Cortex of kidney (tissue), 1 donor: ENCODE measurements at places on chromosomes 5 and 9.

DNA sequence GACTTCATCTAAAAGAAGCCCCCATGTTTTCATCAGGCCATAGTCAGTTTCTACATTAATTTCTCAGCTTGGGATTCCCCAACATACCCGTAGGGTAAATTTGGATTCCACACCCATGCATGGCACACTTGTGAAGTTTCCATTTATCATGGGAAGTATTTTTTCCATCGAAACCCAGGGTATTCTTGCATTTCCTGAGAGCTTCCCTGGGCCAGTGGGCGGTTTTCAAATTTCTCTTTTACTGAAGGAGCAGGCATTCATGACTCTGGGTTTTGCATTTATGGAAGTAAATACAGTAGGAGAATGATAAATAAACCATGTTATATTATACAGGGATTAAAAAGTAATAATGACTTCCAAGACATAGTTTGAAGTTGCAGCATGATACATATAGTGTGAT, 93.0 kb upstream of the MAP3K1 start:
- no peak for DNase-seq

DNA sequence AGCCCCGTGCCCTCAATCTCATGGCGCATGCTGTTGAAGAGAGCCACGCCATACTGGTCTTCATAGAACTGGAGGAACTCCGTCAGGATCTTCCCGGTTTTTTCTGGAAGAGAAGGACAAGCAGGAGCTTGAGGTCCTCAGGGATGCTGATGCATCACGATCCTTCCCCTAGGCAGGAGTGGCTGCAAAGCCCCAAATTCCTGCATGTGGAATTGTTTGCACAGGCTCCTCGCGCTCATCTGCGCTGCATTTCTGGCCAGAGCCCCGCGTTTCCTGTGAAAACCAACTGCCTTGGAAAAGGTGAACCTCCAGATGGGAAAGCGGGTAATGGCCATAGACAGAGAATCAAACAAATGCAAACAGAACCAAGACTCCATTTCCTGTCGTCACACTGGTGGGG, 80.4 kb downstream of the LRSAM1 start:
- DNase-seq, result no peak

DNA sequence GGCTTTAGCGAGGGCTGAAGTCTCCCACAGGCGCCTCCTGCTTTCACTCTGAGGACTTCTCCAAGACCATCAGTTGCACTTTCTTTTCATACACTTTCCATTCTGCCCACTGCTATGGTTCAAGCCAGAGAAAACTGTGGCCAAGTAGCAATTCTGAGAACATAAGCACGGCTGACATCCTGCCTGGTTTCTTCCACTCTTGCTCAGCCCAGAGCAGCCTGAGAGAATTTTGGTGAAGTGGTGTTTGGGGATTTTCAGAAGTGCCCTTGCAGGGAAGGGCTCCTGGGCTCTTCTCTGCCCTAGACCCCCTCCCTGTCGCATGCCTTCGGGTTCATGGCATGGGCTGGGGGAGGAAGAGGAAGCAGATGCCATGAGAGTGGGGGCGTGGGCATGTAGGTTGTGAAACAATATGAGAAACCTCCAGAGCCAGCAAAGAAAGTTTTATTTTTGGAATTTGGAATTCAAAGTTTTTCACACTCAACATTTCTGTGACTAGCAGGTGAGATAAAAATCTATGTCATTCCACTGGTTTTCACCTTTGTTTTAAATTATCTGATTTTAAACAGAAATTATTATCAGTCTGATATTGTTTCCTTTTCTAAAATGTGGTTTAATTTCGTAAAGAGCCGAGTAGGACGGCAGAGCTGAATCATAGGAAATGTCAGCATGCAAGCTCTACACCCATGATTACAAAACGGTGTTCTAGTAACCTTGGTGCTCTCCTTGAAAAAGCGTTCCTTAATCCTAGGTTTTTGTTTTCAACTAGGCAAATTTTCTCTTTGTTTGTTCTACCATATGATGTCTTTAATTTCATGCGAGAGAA, 27.8 kb upstream of the TNFSF8 start:
- DNase-seq, result no peak

GRCh38 chr9:90939351-90939750, 137.7 kb downstream of the SYK start:
- no peak for DNase-seq

DNA sequence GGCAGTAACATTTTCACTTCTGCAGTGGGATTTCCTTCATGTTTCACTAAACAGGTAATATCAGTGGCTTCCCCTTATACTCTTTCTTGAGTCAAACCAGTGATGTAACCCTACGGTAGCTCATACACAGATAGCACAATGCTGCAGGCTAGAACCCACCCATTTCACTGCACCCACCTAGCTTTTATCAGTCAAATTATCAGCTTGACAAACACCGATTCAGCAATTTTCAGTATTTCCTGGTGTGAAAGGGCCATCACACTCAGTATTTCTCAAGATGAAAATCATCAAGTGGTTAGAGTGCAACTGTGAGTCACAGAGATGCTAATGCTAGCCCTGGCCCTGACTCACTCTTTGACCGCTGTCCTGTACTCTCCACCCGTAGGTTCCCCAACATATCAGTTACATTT, 242.3 kb upstream of the PTGER4 start:
- no peak for DNase-seq

DNA sequence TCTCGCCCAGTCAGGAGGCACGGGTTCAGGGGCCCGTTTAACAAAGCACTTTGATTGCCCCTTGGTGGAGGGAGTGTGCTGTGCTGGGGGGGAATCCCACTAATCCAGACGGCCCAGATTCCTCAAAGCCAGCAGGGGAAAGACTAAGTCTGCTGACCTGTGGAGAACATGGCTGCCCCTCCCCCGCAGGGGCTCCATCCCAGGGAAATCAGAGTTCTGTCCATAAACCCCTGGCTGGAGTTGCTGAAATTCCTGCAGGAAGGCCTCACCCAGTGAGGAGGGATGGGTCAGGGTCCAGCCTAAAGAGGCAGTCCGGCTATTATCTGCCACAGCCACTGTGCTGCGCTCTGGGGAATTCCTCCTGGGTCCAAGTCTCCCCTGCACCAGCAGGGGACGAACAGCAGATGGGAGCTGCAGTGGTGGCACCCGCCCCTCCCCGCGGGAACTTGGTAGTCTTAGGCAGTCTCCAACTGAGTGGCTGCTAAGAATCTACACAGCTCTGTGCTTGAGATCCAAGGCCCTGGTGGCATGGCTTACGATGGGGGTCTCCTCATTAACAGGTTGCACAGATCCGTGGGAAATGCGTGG, 174.0 kb upstream of the DAB2 start:
- DNase-seq, result no peak

DNA sequence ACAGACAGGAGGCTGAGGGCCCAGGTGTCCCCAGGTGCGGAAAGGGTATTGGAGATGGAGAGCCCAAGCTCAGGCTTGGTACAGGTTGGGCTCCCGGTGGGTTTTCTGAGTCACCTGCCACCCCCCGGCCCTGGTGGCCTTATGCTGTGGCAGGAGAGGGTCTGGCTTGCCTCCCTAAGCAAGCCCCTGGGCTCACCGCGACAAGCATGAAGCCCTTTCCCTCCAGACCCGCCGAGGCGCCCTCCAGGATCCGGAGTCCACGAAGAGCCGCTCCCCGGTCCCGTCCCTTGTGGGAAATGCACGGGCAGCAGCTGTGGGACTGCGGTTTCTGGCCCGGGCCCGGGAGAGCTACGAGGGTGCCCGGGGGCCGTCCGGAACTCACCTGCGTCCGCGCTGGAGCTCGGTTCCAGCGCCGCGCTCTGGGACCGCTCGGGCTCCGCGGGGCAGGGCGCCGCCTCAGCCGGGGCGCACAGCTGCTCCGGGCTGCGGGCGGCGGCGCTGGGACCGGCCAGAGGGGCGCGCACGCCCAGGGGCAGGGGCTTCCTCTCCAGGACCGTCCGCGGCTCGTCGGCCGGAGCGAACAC, 757 bp downstream of the SAPCD2 start:
- no peak for DNase-seq

DNA sequence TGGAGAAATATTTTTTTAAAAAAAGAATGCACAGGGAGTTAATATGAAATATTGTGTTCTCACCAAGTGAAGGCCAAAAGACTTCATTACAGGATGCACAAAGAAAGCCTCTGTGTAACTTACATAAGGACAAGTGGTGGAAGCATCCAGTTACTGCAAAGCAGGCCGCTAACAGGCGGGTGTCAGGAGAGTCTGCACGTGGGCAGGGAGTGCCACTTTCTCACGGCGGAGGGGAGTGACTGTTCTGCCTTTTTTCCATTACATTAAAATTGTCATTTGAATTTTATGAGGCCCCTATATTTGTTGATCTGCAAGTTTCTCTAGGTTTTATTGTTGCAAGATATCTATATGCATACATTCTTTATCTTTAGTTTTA, 28.1 kb upstream of the SPATA31E1 start:
- DNase-seq, result no peak

DNA sequence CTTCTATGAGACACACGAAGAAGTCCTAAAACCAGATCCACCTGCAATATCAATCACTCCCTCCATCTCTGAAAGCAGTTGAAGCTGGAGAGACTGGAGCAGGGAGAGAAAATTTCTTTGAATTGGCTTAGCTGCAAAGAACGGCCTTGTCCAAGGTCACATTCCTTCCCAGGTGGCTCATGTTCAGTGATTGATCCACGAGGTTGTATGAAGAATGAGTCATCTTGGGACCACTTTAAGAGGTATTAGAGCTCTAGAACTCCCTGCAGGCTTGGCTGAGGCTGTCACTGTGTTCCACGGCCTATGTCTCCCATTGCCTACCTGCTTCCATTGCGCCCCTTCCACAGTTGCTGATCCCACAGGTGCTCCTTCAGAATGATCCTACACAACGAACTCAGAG, 68.2 kb downstream of the HMHB1 start:
- DNase-seq, result no peak
